Muscle of arm (tissue), 14 donors: ENCODE measurements at places on chromosomes 1 and 21. TPM values are rescaled to one million over a fixed set of nuclear protein-coding genes. Genes with fewer than 3 reads are reported as not detected.

GBP6 gene
- polyA plus RNA-seq = not detected

GRCh38 chr1:175073633-175074032 lies 6.0 kb downstream of the TNN start:
- DNase-seq = no peak

NR1I3 gene
- polyA plus RNA-seq = 0.59 TPM

- no peak for DNase-seq
Observed at GRCh38 chr1:54228638-54229079, 28.7 kb downstream of the MRPL37 start.

DIRAS3 gene
- polyA plus RNA-seq = 7.3 TPM
